ENCODE measurements at places on chromosomes 5 and 9.
A peak's percentile ranks its signal among the peaks of the same experiment; 100 is the strongest.

GRCh38 chr9:136090768-136091581 is 4.1 kb downstream of the NACC2 start:
- no peak for DNase-seq

GRCh38 chr5:72752909-72753308 is 63.6 kb upstream of the TNPO1 start:
- DNase-seq: no peak

DNA sequence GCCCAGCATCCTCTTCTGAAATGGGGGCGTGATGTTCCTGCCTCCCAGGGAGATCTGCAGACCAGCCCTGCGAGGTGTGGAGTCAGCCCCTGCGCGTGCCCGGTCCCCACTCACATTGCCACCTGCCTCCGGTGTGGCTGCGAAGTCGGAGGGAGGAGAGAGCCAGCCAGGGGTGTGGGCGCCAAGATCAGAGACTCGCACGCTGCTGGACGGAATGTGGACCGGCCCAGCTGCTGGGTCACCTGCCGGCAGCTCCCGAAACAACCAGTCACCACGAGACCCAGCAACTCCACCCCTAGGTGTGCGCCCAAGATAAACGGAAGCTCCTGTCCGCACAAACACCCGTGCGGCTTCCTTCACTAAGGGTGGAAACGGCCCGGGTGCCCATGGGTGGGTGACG is 51.1 kb upstream of the EGFL7 start:
- no peak for DNase-seq

DNA sequence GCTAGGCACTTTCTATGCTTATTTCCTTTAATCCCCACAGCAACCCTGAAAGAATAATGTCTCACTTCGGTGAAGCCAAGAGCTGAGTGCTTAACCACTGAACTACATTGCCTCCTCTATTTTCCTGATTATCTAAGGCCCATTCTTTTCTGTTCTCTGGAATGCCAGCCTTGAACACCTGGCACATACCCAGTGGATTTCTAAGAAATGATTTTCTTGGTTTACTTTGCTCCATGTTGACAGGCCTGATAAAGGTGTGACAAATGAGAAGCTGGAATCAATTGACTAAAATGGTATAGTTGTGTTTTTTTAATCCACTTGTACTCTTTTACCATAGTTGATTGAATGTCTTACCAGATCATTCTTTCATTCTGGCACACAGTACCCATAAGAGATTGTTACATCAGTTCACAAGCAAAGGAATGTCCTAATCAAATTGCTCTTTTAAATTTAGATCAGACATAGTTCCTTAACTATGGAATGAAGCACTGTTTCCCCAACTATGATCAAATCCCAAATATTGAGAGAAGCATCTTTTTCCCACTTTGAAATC is 9.0 kb upstream of the ENC1 start:
- no peak for DNase-seq

GRCh38 chr9:115396071-115396529 is 278.1 kb upstream of the TNC start:
- DNase-seq: no peak

DNA sequence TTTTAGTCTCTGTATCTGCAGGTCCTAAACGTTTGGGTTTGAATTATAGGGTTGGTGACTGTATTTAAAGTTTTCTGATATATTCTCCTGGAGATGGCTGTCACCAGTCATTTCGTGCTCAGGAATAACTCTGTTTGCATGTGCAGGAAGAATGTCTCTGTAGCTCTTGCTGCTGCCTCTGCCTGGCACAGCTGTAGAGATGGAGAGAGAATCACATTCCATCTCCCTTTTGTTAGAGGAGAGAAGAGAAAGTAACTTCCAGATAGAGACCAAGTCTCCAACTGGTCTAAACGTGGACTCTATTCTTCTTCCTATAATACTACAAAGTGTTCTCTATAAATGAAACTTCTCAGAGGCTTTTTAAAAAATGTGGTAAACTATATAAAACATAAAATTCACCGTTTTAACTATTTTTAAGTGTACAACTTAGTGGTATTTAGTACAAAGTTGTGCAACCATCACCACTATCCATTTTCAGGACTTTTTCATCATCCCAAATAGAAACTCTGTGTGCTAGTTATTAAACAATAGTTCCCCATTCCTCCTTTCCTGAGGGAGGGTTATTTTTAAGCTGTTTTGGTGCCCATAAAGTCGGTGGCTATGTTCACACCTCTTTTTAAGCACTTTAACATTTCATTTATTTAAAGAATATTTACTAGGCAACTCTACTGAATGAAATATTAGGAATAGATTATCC is 20.7 kb upstream of the STARD4 start:
- DNase-seq: no peak

DNA sequence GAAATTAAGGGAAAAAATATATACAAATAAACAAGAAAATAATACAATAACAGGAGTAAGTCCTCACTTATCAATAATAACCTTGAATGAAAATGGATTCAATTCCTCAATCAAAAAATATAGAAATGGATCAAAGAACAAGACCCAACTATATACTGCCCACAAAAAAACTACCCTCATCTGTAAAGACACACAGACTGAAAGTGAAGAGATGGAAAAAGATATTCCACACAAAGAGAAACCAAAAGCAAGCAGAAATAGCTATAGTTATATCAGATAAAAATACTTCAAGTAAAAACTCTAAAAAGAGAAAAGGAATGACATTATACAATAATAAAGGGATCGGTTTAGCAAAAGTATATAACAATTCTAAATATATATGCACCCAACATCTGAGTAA is 66.5 kb downstream of the KIAA0825 start:
- DNase-seq: no peak

- no peak for DNase-seq
Measured at GRCh38 chr5:174911118-174911517, 186.7 kb downstream of the MSX2 start.

DNA sequence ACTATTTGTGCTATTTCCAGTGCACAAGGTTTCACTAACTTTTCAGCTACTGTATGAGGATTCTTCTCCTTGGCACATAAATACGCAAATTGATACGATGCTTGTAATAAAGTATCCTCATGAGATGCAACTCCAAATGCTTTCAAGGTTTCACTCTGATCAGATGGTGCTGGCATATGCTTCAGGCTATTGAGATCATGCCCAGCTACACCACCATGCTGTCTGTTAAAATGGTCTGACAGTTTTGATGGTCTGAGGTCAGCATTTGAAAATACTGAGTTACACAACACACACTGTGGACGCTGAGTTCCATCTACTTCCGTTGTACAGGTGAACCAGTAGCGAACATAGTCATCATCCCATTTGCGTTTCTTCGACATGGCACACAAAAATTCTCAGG is 4.7 kb downstream of the FAM200C start:
- no peak for DNase-seq

GRCh38 chr5:135332519-135333150 is 66.4 kb downstream of the MACROH2A1 start:
- no peak for DNase-seq

- DNase-seq: peak; percentile 69
Measured at GRCh38 chr9:93962561-93963440, 7.6 kb upstream of the BARX1 start.

DNA sequence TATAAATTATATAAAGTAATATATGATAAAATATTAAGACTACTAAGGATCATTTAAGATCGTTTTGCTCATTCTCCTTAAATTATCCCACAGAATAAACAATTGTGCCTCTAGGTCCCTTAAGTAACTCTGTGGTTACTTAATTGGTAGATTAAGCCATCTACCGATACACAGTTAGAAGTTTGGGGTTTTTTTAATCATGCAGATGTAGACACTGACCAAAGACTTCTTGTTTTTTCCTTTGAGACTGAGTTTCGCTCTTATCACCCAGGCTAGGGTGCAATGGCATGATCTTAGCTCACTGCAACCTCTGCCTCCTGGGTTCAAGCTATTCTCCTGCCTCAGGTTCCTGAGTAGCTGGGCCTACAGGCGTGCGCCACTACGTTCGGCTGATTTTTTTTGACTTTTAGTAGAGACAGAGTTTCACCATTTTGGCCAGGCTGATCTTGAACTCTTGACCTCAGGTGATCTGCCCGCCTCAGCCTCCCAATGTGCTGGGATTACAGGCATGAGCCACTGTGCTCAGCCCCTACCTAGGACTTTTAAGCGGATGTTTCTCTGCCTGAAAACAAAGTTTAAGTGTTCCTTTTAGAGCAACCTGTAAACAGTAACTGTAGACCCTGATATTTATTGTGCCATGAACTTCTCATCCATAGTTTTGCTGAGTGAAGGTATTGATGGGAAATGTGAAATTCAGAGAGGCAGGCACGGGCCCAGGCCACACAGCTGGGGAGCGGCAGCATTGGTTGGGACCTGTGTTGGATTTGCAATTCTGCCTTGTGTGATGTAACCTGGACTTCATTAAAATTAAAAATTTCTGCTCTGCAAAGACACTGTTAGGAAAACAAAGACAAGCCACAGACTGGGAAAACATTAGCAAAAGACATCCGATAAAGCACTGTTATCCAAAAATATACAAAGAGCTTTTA is 11.6 kb downstream of the CEL start:
- DNase-seq: no peak

- DNase-seq: no peak
Measured at GRCh38 chr5:123286891-123287290, 136.3 kb downstream of the CEP120 start.

DNA sequence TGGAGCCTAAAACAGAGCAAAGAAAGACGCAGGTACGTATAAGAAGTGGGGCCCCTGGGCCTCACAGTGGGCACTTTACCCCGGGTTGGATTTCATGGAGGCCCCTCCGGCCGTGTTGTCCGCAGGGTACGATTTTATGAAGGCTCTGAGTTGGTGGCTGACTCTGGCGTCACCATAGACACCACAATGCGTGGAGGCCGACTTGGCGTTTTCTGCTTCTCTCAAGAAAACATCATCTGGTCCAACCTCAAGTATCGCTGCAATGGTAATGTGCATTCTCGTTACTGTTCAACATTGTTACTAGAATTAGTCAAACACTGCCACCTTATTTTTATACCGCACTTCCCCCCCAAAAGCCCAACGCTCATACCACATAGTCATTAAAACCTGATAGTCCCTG is 47.1 kb downstream of the THBS4 start:
- DNase-seq: no peak

- DNase-seq: no peak
Measured at GRCh38 chr5:56072863-56073766, 78.4 kb upstream of the IL6ST start.

DNA sequence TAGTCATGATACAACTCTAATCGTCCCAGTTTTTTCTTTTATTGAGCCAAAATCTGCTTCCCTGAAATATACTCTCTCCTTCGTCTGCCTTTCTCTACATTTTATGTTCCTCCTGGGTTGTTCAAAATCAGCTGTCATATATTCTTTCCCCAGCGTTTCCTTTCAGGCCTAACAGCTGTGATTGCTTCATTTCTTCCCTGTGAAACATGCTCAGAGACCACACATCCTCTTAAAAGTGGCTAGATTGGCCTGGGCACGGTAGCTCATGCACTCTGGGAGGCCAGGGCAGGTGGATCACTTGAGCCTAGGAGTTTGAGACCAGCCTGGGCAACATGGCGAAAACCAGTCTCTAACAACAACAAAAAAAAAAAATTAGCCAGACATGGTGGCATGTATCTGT is 25.1 kb downstream of the NFX1 start:
- DNase-seq: no peak

GRCh38 chr9:127976498-127976897 is 4.3 kb downstream of the EEIG1 start:
- DNase-seq: peak; percentile 58

- DNase-seq: no peak
Measured at GRCh38 chr9:130213911-130214761, 41.9 kb downstream of the NCS1 start.

DNA sequence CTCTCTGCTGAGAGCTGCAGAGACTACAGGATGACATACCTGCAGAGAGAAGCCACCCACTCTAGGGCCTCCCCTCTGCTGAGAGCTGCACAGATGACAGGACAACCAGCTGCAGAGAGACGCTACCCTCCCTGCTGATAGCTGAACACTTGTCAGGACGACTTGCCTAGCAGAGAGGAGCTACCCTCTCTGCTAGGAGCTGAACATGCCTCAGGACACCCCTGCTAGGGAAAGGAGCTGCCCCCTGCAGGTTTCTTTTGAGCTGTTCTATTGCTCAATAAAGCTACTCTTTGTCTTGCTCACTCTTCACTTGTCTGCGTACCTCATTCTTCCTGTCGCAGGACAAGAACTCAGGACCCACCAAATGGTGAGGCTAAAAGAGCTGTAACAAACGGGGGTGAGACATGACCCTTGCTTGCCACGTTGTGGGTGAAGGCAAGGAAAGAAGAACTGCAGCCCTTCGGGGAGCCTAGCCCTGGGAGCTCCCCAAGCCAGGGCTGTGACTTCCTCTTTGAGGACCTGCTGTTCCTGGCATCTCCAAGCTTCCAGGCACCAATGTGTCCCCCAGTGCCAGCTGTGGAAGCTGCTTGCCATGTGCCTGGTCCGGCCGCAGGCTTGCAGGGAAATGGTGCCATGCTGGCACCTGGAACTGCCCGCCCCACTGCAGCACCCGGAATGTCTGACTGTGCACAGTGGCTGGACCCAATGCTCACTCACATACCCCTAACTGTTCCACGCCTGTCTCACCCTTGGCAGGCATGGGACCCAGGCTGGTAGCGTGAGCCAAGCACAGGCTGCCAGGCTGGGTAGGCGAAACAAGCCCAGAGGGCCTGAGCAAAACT is 5.1 kb upstream of the TESK1 start:
- DNase-seq: no peak

DNA sequence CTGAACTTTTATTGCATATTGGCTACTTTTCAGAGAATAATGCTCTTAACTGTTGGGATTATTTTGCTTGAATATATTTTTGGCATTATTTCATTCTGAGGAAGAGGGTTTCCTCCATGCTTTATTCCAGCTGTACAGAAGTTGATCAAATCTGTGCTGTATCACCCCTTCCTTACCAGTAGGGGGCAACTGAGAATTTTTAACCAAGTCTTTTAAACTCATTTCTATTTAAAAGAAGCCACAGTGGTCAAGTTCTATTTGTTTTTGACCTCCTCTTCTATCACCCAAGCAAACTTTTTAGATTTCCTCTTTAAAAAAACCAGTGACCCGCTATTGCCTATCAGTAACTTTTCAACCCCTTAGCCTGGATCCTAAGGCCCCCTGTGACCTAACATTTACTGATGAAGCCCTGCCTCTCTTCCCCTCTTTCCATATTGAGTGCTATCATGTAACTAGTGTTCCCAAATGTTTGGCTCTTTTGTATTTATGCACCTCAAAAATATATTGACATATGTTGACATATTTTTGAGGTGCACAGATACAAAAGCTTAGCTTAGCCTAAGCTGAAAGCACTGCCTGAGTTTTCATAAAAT is 80.6 kb downstream of the FBXO4 start:
- DNase-seq: no peak

- no peak for DNase-seq
Measured at GRCh38 chr5:65338606-65339151, 143.0 kb downstream of the ADAMTS6 start.

GRCh38 chr5:136028782-136029742 is at the start of gene TGFBI:
TSS of gene TGFBI (plus strand) at chr5:136028988. CDS start at chr5:136029056, 68 bp downstream.
- DNase-seq: no peak

DNA sequence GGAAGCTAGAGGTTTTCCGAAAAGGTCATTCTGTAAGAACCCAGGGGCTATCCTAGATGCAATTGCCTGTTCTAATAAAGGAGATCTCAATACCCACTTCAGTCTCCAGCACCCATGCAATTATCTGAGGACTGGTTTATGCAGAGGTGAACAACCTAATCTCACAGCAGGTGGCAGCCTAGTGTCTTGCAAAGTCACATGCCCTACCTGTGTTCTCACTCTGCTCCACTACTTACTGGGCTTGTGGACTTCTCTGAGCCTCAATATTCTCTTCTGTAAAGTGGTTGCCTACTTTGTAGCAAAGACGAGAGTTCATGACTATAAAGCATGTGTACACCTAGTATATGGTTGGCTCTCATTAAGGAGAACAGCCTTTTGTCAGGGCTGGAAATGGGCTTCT is 21.0 kb upstream of the ALDH1B1 start:
- peak; percentile 8 for DNase-seq

All from T-cell (primary cell).